ENCODE measurements at places on chromosomes 5 and 9.

DNA sequence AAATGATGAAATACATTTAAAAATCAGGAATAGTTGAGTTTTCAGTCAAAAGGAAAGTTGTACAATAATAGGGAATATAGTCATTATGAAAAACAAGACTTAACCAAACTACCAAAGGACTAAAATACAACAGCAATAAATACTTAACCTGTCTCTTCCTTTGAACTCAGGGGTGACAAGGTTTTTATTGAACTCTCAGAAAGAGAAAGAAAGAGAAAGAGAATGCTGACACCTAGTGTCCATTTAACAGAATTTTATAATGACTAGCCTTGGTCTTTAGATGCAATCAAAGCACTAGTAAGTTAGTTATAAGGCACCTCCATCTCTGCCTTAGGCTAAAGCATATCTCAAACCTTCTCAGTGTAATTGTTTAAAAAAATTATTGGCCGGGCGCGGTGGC is 47.5 kb downstream of the UIMC1 start:
- peak; percentile 41 for DNase-seq

- no peak for DNase-seq
Observed at GRCh38 chr5:175715627-175716522, 58.0 kb downstream of the HRH2 start.

DNA sequence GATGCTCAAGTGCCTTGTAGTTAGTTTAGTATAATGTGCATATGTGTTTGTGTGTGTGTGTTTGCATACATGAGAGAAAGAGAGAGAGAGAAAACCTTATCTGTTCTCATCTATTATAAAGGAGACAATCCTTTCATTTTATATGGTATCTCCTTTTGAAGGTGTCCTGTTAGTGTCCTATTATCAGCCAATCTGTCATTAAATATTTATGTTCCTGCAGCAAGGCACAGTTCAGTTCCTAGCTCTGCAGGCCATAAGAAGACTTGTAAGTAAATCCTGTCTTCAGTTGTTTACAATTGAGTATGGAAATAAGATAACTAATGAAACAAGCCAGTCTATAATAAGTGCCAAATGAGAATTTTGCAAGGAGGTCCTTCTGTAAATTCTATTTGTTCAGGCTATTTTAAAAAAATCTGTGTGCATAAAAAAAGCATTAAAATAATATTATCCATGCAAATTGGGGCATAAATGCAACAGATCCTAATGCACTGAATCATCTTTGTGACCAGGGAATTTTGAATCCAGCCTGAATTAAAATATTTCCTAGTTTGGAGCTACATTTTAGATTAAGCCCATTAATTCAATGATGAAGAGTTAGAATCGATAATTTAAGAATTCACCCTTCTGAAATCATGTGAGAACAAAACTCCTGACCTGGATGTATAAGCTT is 18.1 kb downstream of the MAP1B start:
- DNase-seq: no peak

DNA sequence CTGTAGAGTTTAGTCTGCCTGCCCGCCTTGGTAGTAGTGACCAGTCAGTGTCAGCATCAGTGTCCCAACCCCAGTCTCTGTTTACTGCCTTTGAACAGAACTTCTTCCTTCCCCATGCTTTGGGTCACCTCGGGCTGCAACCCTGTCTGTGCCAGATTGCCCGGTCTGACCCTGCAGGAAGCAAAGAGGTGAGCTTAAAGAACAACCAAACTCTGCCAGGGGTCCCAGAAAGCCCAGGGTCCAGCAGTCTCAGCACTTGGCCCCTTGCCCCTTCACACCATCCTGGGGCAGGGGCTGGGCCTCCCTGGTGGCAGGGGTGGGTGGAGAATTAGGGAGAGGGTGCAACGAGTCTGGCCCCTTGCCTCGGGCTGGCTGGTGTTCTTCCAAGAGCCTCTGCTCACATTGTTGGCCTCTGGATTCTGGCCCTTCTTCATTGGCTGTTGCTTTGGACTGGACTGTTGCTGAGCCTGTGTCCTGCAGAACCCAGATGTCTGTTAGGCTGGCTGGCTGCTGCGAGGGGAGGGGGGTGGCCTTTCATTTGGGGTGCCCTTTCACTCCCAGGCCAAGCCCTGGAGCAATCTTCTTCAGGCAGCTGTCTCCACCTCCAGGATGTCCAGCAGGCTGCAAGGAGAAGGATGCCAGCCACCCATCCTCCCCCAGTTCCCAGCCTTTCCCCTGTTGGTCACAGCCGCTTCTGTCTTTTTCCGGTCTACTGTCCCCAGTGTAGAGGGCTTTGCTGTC is 51.2 kb downstream of the SAR1B start:
- no peak for DNase-seq

DNA sequence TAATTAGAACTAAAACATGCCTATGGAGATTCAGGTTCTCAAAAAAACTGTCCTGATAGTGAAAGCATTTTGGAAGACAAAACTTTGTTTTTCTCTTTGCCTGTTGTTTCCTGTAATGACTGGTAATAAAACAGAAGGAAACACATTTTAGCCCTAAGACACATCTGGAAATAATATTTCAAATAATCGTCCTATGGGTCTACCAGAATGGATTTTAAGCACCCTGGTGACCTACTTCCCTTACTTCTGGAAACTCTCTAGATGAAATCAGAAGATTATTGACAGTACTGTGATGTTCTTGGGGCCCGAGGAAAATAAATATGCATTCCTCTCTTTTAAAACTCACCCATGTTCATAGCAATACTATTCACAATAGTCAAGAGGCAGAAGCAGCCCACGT is 110.1 kb upstream of the TLE4 start:
- DNase-seq: no peak

- peak; percentile 35 for DNase-seq
Observed at GRCh38 chr5:125274938-125275724, 528.7 kb upstream of the ZNF608 start.

DNA sequence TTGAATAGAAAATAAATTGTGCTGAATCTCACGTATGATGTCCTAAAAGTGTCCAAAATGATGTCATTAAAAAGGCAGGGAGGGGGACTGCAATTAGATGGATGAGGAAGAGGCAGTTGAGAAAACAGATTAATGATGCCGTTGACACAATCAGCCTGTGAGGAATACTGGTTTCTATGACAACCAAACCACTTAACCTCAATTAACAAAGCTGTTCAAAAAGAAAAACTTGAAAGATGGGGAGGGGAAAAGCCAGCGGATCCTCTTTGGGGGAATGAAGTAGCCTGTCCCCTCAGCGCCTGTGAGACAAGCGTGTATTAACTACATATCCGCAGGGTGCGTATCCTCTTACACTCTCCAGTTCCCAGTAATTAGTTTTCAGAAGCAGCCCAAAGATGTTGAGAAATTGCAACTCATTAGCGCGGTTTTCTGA is 160.7 kb downstream of the TTC39B start:
- DNase-seq: no peak

DNA sequence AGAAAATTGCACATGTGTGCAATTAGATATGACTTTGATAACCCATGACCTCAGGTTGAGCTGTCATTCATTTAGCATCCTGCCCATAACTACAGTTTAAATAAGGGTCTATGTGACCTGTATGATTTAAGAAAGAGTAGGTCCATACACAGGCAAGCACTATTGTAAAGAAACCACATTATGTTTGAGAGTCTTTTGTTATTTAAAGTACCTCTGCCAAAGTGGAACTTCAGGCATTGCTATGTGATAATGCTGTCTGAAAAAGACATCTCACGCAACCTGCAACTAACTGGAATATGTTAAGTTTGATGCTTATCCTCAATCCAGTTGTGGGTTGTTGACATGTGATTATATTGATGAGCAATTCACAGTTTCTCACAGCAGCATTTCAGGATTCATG is 317.0 kb downstream of the TMEM161B start:
- no peak for DNase-seq

- peak; percentile 60 for DNase-seq
Observed at GRCh38 chr5:73625944-73626811, at the start of gene ARHGEF28. TSS of gene ARHGEF28 (plus strand) at chr5:73626196. CDS start at chr5:73684852, 58,656 bp downstream.

- DNase-seq: no peak
Observed at GRCh38 chr9:98807070-98807813, at the start of gene GALNT12. TSS of gene GALNT12 (plus strand) at chr9:98807670. CDS start at chr9:98807699, 29 bp downstream.

DNA sequence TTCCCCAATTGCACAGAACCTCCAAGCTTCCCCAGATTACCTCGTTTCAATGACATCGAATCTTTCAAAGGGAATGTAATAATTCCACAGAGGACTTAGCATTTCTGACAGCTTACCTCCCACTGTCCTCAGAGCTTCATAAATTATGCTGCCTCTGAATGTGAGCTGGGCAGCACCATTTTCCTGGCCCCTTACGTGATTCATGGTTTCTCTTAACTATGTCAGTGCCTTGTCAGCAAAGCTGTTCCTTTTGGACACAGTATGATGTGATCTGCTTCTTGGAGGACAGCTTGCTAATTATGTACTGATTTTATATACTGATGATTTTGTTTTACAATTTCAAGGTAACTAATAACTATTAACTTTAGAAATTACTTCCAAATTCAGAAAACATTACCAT is 27.7 kb upstream of the SSBP2 start:
- peak; percentile 49 for DNase-seq

DNA sequence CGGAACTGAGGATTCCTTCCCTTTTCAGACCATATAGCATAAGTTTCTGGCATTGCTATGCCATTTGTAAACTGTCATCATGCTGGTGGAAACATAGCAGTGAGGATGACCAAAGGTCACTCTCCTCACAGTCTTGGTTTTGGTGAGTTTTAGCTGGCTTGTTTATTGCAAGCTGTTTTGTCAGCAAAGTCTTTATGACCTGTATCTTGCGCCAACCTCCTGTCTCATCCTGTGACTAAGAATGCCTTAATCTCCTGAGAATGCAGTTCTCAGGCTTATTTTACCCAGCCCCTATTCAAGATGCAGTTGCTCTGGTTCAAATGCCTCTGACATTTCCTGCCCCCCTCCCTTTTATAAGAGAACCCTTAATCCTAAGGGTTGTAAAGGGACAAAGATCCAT is 26.7 kb upstream of the GRIA1 start:
- peak; percentile 84 for DNase-seq

GRCh38 chr5:10452768-10453331 is 11.2 kb downstream of the ROPN1L start:
- DNase-seq: peak; percentile 85

GRCh38 chr5:72407541-72407940 is 87.4 kb downstream of the PTCD2 start:
- no peak for DNase-seq

DNA sequence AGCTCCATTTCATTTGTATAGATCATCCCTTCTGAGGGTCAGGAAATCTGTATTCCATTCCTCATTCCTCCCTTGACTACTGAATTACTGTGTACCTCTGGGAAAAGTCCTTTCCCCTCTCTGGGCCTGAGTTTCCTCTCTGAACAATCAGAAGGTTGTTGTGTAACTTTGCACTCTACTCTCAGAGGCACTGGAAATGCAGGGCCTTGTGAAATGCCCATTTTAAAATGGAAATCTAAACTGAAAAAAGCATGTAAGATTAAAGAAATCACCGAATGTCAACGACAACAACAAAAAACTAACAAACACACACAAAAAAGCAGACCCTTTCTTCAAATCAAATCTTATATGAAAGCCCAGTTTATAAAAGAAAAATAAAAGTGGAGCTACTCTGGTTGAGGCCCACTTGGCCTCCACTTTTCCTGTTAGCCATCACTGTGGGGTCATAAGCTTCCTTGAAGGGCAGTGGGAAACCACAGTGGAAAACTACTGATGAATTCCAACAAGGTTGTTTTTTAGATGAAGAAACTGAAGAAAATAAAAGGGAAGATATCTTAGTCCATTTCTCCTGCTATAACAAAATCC is 21.6 kb upstream of the GRPEL2 start:
- DNase-seq: no peak

- DNase-seq: no peak
Observed at GRCh38 chr5:134001938-134002731, 2.6 kb downstream of the VDAC1 start.

- no peak for DNase-seq
Observed at GRCh38 chr9:126304971-126305320, 21.7 kb upstream of the MVB12B start.

DNA sequence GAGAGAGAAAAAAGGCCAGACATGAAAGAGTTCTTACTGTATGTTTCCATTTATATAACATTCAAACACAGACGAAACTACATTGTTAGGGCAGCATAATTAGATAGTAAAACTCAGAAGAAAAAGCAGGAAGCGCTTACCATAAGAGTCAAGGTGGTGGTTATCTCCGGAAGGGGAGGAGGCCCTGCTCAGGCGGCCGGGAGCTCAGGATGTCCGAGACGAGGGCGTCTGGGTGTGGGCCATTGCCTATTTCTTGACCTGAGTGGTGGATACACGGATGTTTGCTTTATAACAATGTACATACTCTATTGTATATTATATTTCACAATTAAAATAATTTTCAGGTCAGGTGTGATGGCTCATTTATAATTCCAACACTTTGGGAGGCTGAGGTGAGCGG is 80.9 kb upstream of the COL5A1 start:
- DNase-seq: no peak

- DNase-seq: no peak
Observed at GRCh38 chr9:21967702-21968101, 26.5 kb downstream of the CDKN2A start.

DNA sequence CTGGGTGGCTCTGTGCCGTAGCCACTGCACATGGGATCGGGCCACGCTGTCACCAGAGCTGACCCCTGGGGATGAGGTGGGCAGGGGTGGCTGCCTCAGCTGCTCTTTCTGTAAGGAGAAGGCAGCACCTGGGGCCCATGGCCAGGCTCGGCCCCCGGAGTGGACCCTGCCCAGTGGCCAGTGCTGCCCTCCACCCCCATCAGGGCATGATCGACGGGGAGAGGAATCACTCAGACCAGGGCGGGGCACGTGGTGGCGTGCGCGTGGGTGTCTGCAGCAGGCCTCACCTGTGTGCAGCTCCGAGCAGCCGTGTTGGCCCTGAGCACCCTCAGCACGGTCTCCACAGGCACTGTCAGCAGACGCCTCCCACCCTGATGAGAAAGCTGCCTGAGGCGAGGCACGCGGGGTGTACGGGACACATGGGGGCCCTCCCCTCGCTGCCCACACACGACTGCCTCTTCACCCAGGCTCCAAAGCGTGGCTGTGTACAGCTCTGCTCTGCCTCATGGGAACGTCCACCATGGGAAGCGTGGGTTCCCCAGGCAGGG is 8.6 kb upstream of the CARD9 start:
- DNase-seq: no peak

- DNase-seq: no peak
Observed at GRCh38 chr9:99373912-99374311, 151.8 kb downstream of the SEC61B start.

- no peak for DNase-seq
Observed at GRCh38 chr5:856531-857425, 6.0 kb upstream of the ZDHHC11 start.

DNA sequence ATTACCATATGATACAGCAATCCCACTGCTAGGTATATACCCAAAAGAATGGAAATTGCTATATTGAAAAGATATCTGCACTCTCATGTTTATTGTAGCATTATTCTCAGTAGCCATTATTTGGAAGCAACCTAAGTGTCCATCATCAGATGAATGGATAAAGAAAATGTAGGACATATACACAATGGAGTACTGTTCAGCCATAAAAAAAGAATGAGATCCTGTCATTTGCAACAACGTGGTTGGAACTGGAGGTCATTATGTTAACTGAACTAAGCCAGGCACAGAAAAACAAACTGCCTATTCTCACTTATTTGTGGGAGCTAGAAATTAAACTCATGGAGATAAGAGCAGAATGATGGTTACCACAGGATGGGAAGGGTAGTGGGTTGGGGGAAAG is 63.1 kb upstream of the TTC23L start:
- no peak for DNase-seq
